T-helper 22 cell (primary cell): ENCODE measurements at places on chromosomes 7 and 10.
A peak's percentile ranks its signal among the peaks of the same experiment; 100 is the strongest.

- DNase-seq = no peak
These were observed 1.0 kb downstream of the DDC start for GRCh38 chr7:50564171-50564570.

- no peak for DNase-seq
These were observed 23.5 kb upstream of the SAMD9L start for GRCh38 chr7:93171606-93172226.

DNA sequence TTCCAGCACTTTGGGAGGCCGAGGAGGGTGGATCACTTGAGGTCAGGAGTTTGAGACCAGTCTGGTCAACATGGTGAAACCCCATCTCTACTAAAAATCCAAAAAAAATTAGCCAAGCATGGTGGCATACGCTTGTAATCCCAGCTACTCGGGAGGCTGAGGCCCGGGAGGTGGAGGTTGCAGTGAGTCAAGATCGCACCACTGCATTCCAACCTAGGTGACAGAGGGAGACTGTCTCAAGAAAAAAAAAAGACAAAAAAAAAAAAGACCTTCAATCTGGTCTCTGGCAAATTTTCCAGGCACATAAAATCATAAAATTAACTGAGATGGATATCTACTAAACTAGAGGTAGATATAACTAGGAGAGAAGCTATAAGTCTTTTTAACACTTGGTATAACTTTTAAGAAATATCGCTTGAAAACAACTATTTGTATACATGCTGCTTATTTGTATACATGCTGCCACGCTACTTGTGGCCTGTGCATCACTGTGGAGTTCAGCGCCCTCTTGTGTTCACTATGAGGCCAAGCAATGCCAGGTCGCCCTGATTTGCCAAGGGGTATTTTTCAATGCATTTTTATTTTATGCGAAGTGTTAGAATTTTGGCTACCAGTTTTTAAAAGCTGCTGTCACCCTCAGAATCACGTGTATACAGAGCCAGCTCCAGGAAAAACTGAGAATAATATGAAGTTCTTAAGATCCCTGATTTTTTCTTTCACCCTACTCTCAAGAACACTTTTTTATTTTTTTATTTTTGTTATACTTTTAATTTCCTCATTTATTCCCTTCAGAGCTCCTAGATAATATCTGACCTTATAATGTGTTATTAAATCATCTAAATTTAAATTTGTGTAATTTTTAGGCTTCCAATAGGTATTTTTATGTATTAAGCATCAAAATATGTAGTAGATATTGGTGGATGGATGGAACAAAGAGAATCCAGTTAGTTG, 26.7 kb downstream of the CYCS start:
- peak; percentile 23 for DNase-seq

- DNase-seq = peak; percentile 6
These were observed 768 bp downstream of the CHCHD2 start for GRCh38 chr7:56105508-56105907.

DNA sequence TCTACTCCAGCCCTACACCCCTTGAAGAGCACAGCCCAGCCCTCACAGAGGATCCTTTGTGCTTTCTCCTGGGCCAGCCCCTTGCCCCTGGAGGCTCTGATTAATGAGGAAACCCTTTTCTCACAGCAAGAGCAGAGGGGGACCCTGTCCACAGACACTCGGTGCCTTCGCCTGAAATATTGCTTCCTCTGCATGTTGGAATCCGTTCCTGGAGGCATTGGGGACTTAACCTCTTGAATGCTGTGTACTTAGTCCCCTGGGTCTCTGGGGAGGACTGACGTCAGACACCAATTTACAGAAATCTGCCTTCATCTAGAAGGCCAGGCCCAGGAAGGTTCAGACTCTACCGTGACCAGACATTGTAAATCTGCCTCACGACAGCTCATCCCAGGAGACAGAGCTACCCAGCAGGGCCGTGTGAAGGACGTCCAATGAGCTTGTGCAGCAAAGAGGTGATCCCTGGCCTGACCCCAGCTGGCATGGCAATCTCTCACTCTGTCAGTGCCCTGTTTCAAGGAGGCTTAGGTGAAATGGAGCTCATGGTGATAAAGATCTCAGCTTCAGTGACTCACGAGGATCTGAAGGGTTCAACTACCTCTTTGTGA, 8.1 kb upstream of the TMEM72 start:
- no peak for DNase-seq

DNA sequence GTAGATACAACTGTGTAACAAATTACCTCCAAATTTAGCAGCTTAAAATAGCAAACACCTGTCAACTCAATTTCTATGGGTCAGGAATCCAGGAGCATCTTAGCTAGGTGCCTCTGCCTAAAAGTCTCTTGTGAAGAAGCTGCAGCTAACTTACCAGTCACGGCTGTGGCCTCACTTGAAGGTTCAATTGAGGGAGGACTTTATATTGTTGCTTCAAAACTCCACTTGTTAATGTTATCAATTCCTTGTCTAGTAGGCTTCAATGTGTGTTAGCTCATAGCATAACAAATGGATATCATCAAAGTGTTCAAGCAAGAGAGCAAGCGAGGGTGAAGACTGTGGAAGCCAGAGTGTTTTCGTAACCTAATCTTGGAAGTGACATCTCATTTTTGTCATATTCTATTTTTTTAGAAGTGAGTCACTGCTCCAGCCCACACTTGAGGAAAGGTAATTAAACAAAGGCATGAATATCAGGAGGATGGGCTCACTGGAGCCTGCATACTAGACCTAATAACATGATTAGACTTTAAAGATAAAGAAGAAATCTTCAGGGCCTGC, 172.9 kb downstream of the SPAG6 start:
- DNase-seq = no peak

DNA sequence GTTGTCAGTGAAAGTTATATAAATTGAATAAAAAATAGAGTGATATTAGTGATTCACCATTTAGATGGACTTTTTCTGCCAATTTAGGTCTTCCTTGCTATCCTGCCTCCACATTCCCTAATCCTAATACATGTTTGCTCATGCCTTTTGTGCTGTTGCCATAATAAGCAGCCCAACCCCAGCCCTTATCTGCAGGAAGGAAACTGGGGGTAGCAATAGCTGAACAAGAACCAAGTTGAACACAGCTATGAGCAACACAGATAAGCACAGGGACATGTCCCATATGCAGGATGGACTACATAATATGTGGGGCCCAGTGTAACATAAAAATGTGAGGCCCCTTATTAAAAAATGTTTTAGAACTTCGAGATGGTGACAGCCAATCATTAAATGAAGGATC, 91.2 kb upstream of the AHR start:
- no peak for DNase-seq

- DNase-seq = no peak
These were observed 41.2 kb downstream of the CAMK2B start for GRCh38 chr7:44284216-44284615.

DNA sequence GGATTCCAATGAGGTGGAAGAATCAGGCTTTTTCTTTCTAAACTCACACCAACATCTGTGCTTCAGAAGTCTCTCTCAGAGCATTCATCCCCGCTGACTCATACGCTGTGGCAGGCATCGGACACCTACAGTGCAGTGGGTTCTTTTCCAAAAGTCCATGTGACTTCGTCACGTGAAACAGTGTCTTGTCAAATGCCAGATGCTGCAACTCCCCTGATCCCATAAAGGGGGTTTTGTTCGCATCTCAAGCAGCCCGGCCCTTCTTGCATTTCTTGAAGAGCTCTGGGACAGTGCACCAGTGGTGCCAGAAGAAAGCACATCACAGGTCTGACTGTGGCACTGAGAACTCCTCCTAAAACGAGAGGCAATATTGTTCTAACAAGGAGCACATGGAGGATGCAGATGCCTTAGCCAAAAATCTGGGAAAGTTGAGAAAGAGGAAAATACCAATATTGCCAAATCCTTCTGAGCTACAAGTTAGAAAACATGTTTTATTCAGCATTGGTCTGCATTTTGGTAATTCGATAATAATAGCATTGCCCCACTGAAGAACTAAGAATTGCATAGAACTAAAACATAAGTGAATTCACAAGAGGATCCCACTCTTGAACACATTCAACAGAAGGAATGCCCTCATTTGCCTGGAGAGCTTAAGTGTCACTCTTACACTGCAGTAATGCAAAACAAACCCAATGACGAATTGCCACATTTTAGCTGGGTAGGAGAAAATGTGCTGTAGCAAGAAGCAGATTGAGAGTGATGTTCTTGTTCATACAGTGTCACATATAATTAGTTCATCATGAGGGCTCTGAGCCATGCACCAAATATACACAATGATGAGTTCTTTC, 204.4 kb downstream of the CXCL12 start:
- DNase-seq = no peak

- no peak for DNase-seq
These were observed 13.6 kb upstream of the NUP42 start for GRCh38 chr7:23168111-23168885.

GRCh38 chr10:15601819-15602218, 117.9 kb downstream of the ITGA8 start:
- no peak for DNase-seq

DNA sequence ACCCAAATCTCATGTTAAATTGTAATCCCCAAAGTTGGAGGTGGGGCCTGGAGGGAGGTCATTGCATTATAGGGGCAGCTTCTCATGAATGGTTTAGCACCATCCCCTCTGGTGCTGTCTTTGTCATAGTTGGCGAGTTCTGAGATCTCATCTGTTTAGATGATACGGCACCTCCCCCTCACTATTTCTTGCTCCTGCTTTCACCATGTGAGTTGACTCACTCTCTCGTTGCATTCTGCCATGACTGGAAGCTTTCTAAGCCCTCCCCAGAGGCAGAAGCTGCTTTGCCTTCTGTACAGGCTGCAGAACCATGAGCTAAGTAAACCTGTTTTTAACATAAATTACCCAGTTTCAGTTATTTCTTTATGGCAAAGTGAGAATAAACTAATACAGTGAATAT, 18.9 kb upstream of the ZNF138 start:
- no peak for DNase-seq

DNA sequence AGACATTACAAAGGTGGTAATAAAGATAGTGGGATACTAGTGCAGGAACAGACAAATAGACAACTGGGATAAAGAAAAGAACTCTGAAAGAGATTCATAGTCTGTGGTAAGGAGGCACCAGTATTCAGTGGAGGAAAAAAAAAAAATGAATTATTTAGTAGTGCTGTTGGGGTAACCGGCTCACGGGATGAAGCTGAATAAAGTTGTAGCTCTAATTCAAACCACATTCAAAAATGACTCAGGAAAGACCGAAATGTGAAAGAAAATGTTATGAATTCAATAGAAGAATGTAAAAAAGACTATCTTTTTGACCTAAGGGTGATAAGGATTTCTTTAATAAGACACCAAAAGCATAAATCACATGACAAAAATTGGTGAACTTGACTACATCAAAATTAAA, 83.1 kb upstream of the HABP2 start:
- no peak for DNase-seq

DNA sequence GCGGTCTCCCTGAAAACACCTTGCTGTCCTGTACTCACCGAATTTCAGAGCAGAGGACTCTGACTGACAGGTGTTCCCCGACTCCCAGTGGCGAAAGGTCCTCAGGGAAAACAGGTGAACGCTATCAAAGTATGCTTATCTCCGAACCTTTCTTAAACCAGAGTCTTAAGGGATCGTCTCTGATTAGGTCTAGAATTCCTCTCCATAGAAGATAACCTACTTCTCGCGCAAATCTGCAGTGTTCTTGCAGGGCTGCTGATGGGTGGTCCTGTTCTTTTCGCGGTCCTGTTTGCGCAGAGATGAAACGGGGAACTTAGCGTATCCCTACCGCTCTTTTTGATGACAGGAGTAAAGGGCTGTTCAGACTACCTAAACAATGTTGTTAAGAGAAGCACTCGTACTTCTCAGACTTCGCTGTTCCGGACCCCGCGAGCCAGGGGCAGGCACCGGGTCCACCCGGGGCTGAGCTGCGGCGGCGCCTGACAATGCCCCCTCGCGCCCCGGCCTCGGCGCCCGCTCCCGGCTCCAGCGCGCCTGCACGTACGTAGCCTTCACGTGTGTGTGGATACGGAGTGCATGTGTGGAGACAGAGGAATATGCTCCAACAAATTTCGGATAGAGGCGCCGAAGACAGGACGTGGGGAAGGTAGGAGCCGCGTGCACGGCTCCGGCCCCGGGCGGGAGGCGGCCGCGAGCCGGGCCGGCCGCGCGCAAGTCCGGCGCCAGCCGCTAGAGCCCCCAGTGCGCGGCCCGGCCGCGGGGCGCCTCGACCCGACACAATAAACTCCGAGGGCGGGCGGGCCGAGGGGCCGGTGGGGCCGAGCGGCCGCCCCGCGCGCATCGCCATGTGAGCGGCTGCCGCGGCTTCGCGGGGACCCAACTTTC, 766 bp upstream of the ZMYND11 start:
- peak; percentile 4 for DNase-seq

- DNase-seq = no peak
These were observed 3.2 kb upstream of the IFIT1 start for GRCh38 chr10:89389254-89389653.

GRCh38 chr10:97795886-97796285, 24.1 kb upstream of the SFRP5 start:
- DNase-seq = no peak

GRCh38 chr7:40570223-40570622, 435.4 kb downstream of the SUGCT start:
- no peak for DNase-seq

DNA sequence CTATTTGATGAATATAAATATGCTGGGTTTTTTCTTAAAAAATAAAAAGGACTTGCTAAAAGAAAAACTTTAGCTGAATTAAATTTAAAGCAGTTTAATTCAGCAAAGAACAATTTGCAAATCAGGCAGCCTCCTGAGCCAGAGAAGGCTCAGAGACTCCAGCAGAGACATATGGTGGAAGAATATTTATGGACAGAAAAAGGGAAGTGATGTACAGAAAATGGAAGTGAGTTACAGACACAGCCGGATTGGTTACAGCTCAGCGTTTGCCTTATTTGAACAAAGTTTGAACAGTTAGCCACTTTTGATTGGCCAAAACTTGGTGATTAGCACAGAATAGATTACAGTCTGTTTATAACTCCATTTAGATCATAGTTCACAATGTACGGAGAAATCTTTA, 110.3 kb downstream of the GAD2 start:
- DNase-seq = no peak

DNA sequence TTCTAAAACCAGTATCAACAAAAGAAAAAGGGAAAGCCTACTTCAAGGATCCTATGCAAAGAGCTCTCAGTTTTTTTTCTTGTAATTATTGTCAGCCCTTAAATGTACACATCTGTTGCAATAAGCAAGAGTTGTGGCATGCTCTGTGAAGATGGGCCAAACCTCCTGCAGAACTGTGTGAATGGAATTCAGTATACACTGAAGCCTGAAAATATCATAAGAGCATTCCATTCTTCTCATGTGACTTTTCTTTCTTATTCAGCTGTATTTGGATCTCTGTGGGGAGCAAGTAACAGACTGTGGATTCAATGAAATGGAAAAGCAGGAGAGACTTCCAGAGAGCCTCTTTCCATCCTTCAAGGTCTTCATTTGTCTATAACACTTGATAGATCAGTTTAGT, 130.7 kb downstream of the SAMD9 start:
- no peak for DNase-seq
